Activated naive CD8-positive, alpha-beta T cell treated with anti-CD3 and anti-CD28 coated beads, Interleukin-2, amount 10 ng/mL, durations not matched to agents 7 days and 5 days (primary cell): ENCODE measurements at places on chromosomes 16 and 17. TPM values are rescaled to one million over a fixed set of nuclear protein-coding genes. Genes with fewer than 3 reads are reported as not detected.

Gene FOXN1
- not detected for total RNA-seq

Gene CCL8
- not detected for total RNA-seq

Gene HIRIP3
- 37.3 TPM for total RNA-seq

Gene HAGHL
- 34.2 TPM for total RNA-seq

- DNase-seq = no peak
- H3K27ac ChIP-seq = peak overlapping the region; percentile 81
- H3K4me1 ChIP-seq = peaks cover 29% of the 10 kb centered on the region
- H3K27me3 ChIP-seq = no peaks in the 10 kb centered on the region
- no peak overlapping the region for H3K4me3 ChIP-seq
- H3K36me3 ChIP-seq = peaks cover 34% of the 10 kb centered on the region
Measured at GRCh38 chr17:78114831-78115723, 13.5 kb downstream of the TMC6 start.

DNA sequence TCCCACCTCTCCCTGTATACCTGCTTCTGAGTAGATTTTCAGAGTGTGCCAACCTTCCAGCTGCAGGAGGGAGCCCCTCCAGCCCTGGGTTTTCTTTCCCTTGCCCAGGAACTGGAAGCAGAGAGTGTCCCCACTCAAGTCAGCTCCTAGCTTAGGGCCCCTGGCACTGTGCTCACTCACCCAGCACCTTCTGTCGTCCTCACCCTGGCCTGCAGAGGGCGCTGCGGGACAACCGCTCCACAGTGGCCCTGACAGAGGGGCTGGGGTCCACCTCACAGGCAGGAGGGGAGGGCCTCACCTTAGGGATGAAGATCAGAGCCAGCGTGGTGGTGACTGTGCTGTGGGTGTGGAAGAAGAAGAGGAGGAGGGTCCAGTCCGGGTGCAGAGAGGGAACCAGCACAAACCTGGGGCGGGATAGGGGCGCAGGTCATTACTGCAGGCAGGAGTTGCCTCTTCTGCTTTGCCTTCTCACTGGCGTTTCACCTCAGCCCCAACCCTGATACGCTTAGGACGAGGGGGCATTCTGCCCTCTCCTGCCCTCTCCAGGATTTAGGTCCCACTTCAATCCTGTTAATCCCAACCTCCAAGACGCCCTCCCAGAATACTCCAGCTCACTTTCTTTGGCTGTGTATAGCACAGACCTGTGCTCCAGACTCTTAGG is 10.0 kb downstream of the GPR179 start:
- DNase-seq = peak; percentile 78
- no peak overlapping the region for H3K27ac ChIP-seq
- peaks cover 3% of the 10 kb centered on the region for H3K27me3 ChIP-seq
- H3K4me1 ChIP-seq = no peaks in the 10 kb centered on the region
- no peaks in the 10 kb centered on the region for H3K36me3 ChIP-seq

- no peak overlapping the region for H3K27ac ChIP-seq
- peaks cover 3% of the 10 kb centered on the region for H3K27me3 ChIP-seq
- peaks cover 5% of the 10 kb centered on the region for H3K4me1 ChIP-seq
- H3K36me3 ChIP-seq = no peaks in the 10 kb centered on the region
Measured at GRCh38 chr16:68800257-68800875, 43.0 kb upstream of the TANGO6 start.

- H3K27ac ChIP-seq = no peak overlapping the region
- H3K27me3 ChIP-seq = peaks cover 42% of the 10 kb centered on the region
- no peaks in the 10 kb centered on the region for H3K36me3 ChIP-seq
- no peak for DNase-seq
Measured at GRCh38 chr17:19538095-19539039, 4.7 kb downstream of the SLC47A1 start.

- DNase-seq = no peak
- no peaks in the 10 kb centered on the region for H3K27me3 ChIP-seq
- peaks cover 5% of the 10 kb centered on the region for H3K4me1 ChIP-seq
- no peak overlapping the region for H3K4me3 ChIP-seq
- no peak overlapping the region for H3K27ac ChIP-seq
Measured at GRCh38 chr16:70577256-70577698, 53.7 kb downstream of the SF3B3 start.

GRCh38 chr17:14605267-14605599 is 304.4 kb downstream of the HS3ST3B1 start:
- DNase-seq = no peak
- H3K36me3 ChIP-seq = no peaks in the 10 kb centered on the region
- no peak overlapping the region for H3K4me3 ChIP-seq
- H3K27ac ChIP-seq = no peak overlapping the region

DNA sequence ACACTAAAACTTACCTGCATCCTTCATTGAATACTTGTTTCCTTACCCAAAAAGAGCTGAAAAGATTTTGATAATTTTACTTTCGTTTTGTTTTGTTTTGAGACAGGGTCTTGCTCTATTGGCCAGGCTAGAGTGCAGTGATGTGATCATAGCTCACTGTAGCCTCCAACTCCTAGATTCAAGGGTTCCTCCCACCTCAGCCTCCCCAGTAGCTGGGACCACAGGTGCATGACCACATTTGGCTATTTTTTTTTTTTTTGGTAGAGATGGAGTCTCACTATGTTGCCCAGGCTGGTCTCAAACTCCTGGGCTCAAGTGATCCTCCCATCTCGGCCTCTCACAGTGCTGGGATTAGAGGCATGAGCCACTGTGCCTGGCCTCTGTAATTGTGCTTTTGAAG is 10.0 kb upstream of the TCAP start:
- peaks cover 5% of the 10 kb centered on the region for H3K36me3 ChIP-seq
- H3K4me1 ChIP-seq = peaks cover 26% of the 10 kb centered on the region
- H3K4me3 ChIP-seq = no peak overlapping the region
- H3K27me3 ChIP-seq = no peaks in the 10 kb centered on the region
- H3K27ac ChIP-seq = no peak overlapping the region

GRCh38 chr17:48177816-48178215 is 70.2 kb downstream of the SNX11 start:
- no peak for DNase-seq
- peaks cover 33% of the 10 kb centered on the region for H3K4me1 ChIP-seq
- no peak overlapping the region for H3K4me3 ChIP-seq

DNA sequence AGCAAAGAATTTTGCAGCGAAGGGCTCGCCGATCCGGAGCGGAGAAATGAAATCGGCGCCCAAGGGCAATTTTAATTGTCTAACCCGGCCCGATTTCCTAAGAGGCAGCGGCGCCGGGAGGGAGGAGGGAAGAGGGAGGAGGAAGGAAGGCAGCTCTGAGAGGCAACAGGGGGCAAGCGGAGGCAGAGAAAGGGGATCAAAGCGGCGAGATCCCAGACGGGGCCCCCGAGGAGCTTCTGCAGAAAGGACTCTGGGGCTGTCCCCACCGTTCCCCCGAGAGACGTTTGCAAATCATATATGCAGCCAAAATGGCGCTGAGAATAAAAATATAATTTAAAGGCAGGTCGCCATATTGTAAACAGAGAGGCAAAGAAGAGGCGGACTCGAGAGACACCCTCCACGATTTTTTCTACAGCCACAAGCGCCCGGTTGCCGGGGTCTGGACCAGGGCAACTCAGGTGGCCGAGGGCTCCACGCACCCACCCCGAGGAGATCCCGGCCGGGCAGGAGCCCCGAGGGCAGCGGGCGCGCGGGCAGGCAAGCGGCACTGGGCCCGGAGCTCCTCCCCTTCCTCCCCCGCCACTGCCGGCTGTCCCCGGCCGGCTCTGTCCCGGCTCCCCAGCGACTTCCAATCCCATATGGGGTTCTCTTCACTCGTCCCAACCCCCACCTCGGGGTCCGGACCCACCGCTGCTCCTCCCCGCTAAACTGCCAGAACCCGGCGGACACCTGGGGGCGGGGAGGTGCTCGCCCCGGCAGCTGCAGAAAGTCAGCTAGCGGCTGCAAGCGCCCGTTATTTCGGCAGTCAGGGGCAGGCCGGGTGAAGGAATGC is 1.9 kb downstream of the PHF12 start:
- H3K36me3 ChIP-seq = peaks cover 27% of the 10 kb centered on the region
- H3K27ac ChIP-seq = peak overlapping the region; percentile 96
- H3K4me1 ChIP-seq = peaks cover 40% of the 10 kb centered on the region
- H3K27me3 ChIP-seq = no peaks in the 10 kb centered on the region
- H3K4me3 ChIP-seq = peak overlapping the region; percentile 93

GRCh38 chr17:73337330-73337710 is 25.5 kb upstream of the CDC42EP4 start:
- no peaks in the 10 kb centered on the region for H3K36me3 ChIP-seq
- H3K4me1 ChIP-seq = no peaks in the 10 kb centered on the region
- no peak overlapping the region for H3K4me3 ChIP-seq
- H3K27ac ChIP-seq = no peak overlapping the region

GRCh38 chr16:83720981-83721380 is 86.8 kb upstream of the HSBP1 start:
- no peak overlapping the region for H3K27ac ChIP-seq
- peaks cover 9% of the 10 kb centered on the region for H3K27me3 ChIP-seq
- no peaks in the 10 kb centered on the region for H3K36me3 ChIP-seq
- H3K4me1 ChIP-seq = peaks cover 3% of the 10 kb centered on the region
- no peak for DNase-seq

DNA sequence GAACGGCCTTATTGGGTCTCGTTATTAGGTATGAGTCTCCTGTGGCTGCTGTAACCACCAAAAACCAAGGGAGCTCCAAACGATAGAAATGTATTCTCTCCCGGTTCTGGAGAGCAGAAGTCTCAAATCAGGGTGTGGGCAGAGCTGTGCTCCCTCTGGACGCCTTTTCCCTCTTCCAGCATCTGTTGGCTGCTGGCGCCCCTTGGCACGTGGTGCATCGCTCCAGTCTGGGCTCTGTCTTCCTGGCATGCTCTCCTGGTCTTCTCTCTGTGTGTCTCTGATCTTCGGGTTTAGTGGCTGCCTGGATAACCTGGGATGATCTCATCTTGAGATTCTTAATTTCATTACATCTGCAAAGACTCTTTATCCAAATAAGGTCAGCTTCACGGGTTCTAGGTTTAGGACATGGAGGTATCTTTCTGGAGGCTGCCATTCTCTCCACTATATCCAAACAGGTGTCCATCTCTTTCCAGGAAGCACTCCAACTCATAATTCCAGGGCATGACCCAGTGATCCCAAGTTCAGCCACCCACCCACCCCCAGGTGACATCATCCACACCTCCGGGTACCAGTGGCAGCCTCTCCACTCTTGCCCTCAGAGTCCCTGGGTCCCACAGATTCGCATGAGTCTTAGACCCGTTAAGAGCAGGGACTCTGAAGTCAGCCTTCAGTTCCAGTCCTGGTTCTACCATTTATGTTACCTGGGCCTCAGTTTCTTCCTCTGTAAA is 145.5 kb upstream of the FOXF1 start:
- DNase-seq = no peak
- H3K27ac ChIP-seq = no peak overlapping the region
- no peaks in the 10 kb centered on the region for H3K4me1 ChIP-seq

GRCh38 chr16:88784074-88784855 is 755 bp downstream of the PIEZO1 start:
- peak; percentile 69 for DNase-seq
- peak overlapping the region; percentile 75 for H3K4me3 ChIP-seq
- no peaks in the 10 kb centered on the region for H3K27me3 ChIP-seq

- H3K4me1 ChIP-seq = peaks cover 8% of the 10 kb centered on the region
- H3K4me3 ChIP-seq = no peak overlapping the region
- H3K27me3 ChIP-seq = peaks cover 3% of the 10 kb centered on the region
- DNase-seq = no peak
- H3K36me3 ChIP-seq = no peaks in the 10 kb centered on the region
- H3K27ac ChIP-seq = no peak overlapping the region
Measured at GRCh38 chr17:55898195-55898594, 147.3 kb downstream of the PCTP start.

GRCh38 chr17:39073916-39074315 is 77.5 kb downstream of the PLXDC1 start:
- H3K36me3 ChIP-seq = no peaks in the 10 kb centered on the region
- H3K4me3 ChIP-seq = no peak overlapping the region
- peak overlapping the region; percentile 6 for H3K27ac ChIP-seq
- DNase-seq = no peak
- no peaks in the 10 kb centered on the region for H3K27me3 ChIP-seq
